ENCODE measurements at places on chromosomes 7 and 10.

DNA sequence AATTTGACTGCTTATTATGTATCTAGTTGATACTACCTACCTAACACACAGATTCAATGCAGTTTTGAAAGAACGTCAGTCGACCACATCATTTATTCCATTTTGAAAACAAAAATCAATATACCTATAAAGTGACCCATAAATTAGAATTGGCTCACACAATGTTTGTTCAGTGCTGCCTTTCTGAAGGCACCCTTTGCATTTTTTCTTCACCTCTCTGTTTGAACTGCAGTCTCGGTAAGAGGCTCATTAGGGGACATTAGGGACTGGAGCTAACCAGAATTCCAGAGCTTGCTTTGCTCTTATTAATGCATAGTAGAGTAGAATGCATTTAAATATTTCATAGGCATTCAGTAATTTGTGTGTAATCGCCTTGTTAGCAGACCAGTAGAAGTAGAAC lies 234.1 kb downstream of the FOXP2 start:
- DNase-seq: no peak

- no peak for DNase-seq
These were observed 111.3 kb downstream of the PTEN start for GRCh38 chr10:87974769-87975168.

DNA sequence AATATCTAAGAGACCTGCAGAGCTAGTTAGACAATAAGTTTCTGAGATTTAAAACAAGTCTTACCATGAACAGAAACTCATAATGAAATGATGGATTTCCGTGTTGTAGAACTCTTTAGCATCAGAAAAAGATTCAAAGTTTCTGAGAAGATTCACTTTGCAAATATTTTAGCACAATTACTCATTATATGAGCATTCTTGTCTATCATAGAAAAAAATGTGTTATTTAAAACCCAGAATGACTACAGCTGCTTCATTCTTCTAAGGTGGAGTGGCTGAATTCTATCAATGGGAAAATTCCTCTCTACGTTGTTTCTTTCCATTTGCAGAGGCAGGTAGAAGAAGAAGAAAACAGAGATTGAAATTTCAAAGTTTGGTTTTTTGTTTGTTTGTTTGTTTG lies 21.0 kb upstream of the RALA start:
- no peak for DNase-seq

GRCh38 chr7:135704074-135704473 lies 23.9 kb downstream of the SLC13A4 start:
- DNase-seq: no peak

DNA sequence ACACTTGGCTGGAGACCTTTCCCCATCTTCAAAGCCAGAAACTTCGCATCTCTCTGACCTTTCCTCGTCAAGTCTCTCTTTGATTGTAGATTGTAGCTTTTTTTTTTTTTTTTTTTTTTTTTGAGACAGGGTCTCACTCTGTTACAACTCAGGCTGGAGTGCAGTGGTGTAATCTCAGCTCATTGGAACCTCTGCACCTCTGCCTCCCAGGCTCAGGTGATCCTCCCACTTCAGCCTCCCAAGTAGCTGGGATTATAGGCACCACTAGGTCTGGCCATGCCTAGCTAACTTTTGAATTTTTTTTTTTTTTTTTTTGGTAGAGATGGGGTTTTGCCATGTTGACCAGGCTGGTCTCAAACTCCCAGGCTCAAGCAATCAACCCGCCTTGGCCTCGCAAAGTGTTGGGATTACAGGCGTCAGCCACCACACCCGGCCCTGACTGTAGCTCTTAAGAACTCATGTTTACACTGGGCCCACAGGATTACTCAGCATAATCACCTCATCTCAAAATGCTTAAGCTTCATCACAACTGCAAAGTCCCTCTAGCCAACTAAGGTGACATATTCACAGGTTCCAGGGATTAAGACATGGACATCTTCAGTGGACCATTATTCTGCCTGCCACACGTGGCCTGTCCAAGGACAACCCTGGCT lies 11.7 kb downstream of the POLL start:
- DNase-seq: no peak

DNA sequence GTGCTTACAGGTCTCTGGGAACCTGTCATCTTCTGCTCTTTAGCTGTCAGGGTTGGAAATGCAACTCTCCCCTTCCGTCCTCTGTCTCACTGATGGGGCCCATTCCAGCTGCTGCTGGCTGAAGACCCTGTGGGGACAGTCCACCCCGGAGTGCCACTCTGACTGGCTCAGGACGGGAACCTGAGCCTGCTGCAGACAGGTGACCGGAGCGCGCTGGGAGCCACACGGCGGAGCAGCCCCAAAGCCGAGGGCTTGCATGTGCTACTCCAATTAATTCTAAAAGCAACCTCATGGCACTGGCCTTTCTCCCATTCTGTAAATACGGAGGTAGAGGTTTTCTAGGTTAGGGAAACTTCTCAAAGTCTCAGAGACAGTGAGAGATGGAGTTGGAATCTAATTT lies 223.5 kb upstream of the PITRM1 start:
- no peak for DNase-seq

DNA sequence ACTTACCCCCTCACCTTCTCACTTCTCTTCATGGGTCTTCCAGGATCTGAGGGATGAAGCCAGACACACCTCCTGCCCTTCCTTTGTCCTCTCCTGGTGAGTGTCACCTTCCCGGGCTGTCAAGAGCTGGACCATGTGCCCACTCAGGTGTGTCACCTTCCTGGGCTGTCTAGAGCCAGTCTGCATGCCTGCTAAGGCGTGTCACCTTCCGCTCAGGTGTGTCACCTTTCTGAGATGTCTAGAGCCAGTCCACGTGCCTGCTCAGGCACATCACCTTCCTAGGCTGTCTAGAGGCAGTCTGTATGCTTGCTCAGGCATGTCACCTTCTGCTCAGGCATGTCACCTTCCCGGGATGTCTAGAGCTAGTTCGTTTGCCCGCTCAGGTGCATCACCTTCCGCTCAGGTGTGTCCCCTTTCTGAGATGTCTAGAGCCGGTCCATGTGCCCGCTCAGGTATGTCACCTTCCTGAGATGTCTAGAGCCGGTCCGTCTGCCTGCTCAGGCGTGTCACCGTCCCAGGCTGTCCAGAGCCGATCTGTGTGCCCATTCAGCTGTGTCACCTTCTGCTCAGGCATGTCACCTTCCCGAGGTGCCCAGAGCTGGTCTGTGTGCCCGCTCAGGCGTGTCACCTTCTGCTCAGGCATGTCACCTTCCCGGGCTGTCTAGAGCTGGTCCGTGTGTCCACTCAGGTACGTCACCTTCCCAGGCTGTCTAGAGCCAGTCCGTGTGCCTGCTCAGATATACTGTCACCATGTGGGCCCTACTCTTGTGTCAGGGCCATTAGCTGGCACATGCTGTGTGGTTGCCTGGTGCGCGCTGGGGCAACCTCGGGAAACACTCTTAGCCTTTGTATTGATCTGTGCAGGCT lies 245.3 kb downstream of the EBF3 start:
- no peak for DNase-seq

DNA sequence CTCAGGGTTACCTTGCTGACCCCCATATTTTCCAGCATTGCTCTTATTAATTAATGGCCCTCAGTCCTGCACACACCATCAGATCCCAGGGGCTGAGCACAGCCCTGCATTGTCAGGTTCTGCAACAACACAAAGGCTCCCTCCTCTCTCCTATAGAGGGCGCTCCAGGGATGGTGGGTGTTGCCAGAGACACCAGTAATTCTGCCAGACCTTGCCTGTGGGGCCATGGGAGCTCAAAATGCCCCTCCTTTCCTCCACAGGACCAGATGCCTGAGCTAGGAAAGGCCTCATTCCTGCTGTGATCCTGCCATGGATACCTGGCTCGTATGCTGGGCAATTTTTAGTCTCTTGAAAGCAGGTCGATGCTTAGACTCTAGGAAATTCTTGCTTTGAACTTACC lies 42.8 kb upstream of the PRSS58 start:
- no peak for DNase-seq

GRCh38 chr10:5071411-5072198 lies 22.6 kb upstream of the AKR1C3 start:
- DNase-seq: no peak

GRCh38 chr10:712089-712488 lies 22.6 kb upstream of the DIP2C start:
- no peak for DNase-seq

DNA sequence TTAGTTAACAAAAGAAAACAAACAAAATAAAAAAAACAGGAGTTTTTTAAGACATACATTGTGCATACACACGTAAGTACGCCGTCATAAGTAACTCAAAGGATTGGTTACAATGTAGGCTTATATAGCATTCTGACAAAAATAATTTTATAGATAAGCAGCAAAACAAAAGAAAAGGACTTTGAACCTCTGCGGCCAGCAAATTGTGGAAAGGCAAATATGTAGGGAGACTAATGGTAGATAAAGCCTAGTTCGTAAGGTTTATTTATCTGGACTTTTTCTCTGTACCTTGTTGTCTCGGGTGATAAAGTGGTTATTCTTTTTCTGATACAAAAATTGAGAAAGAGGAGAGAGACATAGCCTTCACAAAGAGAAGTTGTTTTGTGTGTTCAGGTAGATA lies 891.9 kb downstream of the CNTNAP2 start:
- DNase-seq: no peak

DNA sequence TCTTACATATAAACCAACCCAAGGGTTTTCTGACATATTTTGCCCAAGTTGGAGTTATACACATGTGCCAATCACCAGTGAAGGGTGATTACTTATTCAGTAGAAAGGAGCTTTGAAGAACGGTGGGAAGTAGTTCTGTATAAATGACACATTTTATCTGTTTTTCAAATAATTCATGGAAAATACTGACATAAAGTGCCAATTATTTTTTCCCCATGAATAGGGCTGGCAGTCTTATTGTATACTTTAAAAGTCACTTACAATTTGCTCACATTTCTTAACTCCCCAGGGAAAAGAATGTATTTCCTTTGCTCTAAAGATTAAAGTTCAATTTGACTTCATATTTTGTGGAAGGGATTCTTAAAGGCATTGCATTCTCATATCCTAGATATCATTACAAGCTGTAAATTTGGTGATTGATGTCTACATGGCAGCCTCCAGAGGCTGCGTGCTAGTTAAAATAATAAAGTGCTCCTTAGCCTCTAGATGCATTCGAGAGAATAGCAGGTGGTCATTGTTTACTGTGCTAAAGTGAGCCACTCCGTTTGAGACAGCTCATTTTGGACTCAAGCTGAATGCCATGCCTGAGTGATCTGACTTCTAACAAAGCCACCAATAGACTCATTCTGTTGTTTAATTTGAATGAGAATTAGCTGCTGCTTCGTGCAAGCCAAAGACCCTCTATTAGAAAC lies 148.8 kb upstream of the NRP1 start:
- DNase-seq: no peak

DNA sequence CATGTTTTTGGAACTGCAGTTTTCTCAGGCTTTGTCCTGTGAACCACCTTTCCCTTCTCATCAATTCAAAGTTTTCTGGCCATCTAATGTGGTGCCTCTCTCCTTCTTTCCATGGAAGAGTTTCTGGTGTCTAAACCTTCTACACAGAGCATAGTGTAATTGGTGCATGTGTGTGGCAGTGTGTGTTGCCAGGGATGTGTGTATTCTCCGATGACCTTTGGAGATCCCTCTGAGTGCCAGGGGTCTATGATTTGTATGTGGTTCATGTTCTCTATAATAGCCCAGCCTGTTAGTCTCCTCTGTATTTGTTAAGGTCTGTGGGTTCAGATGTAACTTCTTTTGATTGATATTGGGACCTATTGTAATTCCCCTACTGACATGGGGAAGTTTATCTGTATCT lies 1.5 kb downstream of the TAS2R60 start:
- DNase-seq: no peak

- DNase-seq: no peak
These were observed 260.1 kb upstream of the YAE1 start for GRCh38 chr7:39306016-39306570.

DNA sequence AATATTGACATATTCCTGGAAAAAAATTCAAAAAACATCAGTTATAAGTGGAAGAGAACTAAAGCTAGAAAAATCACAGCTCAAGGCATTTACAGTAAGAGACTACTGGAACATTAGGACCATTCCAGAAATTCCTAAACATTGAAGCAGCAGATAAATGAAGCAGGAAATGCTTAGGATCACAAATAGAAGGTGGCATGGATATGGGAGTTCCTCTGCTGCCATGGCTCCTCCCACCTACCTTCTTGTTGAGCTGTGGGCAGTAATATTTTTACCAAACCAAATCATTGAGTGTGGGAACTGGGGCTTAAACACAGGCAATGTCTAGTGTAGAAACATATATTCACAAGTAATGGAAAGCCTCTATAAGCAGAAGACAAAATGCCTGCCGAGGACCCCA lies 292.8 kb downstream of the ANKRD7 start:
- DNase-seq: no peak

DNA sequence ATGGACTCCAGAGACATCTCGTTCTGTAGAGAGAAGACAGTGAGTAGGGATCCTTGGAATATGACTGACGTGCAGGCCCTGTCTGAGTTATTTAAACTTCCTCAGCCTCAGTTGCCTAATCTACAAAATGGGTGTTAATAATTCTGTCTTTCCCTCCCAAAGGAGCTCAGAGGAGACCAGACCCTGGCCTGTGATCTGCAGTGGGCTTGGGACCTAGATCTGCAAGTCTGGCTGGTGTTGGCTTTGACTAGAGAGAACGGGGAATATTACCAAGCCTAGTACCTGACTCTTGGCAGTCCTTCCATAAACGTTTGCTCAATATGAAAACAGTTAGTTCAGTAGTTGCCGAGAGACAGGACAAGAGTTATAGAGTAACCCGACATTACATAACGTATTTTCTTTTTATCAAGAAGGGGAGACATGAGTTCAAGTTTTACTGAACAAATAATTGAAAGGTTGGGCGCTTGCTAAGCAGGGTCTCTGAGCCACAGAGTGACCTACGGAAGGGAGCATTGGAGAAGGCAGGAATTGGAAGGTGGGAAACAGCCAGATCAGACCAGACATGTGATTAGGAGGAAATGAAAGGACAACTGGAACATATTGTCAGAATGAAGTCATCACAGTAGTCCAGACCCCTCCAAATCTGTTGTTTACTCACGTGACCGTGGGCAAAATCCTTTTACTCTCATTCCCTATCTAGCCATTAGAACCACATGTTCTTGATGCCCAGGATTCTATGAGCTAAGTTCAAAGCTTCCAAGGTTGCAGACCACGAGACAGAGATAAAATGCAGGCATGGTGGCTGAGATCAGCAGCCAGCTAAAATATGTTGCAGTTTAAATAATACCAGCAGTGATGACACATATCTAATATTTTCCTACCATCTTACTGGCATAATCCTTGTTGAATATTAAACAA lies 10.9 kb upstream of the CYP3A4 start:
- no peak for DNase-seq

GRCh38 chr10:74681917-74682627 lies 144.3 kb upstream of the KAT6B start:
- no peak for DNase-seq

- no peak for DNase-seq
These were observed 143.3 kb upstream of the LRGUK start for GRCh38 chr7:133983685-133984419.

GRCh38 chr10:69633673-69634635 lies 3.9 kb downstream of the FAM241B start:
- no peak for DNase-seq

- no peak for DNase-seq
These were observed 7.3 kb downstream of the OCM2 start for GRCh38 chr7:97982647-97983046.

DNA sequence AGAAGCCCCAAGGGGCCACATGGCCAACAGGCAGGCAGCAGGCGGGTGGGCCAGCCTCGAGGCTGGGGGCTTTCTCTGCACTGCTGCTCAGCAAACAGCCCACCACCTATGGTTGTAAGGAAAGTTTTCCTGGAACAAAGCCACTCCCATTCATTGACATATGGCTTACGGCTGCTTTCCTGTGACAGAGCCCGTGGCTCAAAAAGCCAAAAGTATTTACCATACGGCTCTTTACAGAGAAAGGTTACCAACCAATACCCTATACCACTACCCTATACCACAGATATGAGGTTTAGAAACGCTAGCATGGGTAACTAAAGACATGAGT lies 152.7 kb downstream of the MAD1L1 start:
- no peak for DNase-seq
